GM04503 (cell line): ENCODE measurements at places on chromosomes 16 and 17.

GRCh38 chr16:35150805-35151312 is 1691.4 kb downstream of the TP53TG3F start:
- no peak for DNase-seq

DNA sequence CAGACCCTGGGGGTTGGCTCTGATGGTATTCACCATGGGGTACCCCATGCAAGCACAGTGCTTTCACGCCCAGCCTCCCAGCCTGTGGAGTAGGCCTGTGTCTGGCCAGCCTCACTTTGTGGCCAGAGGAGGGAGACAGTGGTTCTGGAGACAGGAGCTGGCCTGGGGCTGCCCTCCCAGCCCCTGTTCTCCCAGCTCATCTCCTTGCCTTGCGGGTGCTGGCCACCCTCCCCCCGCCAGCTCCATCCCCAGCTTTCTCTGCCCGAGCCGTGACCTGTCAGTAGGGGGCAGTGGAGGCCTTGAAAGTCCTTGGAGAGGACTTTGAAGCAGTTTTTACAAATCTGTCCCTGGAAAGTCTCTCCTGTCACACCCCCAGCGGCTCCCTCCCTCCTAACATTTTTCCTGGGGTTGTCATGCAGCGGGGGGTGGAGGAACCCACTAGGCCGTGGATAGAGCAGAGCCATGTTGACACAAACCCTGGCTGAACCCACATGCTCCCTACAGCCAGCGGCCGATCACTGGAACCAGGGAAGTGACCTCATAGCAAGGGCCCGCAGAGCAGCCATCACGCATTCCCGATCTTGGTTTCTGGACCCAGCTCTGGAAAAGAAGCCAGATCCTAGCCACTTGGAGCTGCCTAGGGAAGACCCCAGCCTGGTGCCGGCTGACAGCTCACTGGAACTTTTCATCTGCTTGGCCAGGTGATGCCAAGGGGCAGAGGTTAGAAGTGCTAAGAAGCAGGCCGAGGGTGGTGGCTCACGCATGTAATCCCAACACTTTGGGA is 289.4 kb downstream of the SEC14L1 start:
- peak; percentile 98 for DNase-seq

DNA sequence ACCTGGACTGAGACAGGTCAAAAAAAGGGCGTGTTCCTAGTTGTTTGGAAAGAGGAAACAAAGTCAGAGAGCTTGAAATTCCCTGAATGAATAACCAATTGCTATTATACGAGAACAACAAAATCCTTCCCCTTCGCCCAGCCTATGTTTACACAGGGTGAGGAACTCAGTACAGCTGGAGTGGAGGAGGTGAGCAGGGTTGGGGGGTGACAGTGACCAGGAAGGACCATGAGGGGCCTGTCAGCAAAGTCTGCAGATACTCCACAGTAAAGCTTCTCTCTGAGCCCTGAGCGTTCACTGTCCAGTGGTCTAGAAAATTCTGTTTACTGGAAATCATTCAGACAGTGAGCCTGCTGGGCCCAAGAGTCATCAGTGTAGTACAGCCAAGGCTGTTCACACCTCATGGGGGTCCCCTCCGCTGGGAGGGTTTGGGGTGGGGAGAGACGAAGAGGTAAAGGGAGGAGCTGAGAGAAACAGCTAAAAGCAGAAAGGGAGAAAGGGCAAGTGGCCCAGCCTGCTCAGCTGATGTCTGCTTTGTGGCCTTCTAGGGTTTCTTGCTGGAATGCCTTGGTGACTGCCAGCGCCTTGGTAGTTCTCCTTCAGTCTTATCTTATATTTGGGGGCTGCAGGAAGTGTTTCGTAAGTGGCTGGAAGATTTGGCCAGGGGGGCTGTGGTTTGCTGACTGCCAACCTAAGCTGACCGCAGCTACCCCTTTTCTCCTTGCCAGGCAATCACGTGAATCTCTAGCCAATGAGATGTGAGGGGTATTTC is 5.7 kb downstream of the DUSP3 start:
- no peak for DNase-seq

DNA sequence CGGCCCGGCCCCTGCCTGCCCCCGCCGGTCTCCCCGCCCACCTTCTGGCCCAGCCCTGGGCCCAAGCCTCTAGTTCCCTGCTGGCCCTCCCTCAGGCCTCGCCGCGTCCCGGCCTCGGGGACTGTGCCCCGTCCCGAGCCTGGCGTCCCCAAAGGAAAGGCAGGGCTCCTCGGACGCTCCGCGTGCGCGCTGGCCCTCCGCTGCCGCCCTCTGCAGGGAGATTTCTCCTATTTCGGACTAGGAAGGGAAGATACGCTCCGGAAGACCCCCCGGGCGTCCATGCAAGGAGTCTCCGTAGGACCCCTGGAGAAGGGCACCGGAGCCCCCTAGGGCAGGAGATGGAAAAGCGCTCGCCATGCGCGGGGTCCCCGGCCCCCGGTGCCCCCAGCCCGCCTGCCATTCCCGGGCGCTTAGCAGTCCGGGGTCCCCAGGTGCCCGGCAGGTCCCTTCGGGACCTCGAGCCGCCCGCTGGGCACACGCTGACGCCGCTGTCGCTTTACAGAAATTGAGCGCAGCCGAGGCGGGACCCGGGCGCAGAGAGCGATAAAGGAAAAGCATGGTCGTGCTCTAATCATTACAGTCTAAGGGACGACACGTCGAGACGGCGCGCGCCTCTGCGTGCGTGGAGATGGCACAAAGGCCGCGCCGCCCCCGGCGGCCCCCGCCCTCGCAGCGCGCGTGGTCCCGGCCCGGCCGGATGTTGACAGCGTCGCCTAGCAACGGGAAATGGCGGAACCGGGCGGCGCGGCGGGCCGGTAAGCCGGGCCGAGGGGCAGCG is at the start of gene CCDC40:
Gene CCDC40, plus strand, starts transcription at position 706 of the 778 bp plus-strand sequence. Its CDS starts 21 bp downstream, at position 727.
- DNase-seq, result no peak

GRCh38 chr16:55510185-55510805 is 1.4 kb downstream of the LPCAT2 start:
- no peak for DNase-seq

DNA sequence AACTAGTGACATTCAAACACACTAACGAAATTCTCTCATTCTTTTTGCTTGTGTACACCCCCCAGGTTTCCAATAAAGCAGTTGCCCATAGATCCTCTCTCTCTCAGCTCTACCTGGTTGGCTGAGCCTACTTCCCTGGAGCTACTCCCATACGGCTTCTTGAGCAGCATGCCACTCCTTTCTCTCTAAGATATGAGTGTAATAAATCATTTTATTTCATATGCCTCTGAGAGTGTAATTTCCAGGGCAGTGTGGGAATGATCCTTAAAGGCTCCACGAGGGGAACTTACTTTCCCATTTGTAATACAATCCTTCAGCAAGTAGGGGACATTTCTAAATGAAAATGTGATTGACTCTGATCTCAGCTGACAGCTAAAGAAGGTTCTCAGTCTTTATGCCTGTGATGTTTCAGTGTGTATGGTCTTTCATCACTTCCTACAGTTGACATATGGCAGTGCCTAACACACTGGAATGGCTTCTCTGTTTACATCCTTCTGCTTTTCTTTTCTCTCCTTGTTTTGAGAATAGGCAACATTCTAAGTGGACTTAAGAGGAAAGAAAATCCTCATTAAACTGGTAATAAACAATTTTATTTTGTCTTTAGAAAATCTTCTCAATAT is 1194.3 kb upstream of the CDH8 start:
- DNase-seq, result no peak

DNA sequence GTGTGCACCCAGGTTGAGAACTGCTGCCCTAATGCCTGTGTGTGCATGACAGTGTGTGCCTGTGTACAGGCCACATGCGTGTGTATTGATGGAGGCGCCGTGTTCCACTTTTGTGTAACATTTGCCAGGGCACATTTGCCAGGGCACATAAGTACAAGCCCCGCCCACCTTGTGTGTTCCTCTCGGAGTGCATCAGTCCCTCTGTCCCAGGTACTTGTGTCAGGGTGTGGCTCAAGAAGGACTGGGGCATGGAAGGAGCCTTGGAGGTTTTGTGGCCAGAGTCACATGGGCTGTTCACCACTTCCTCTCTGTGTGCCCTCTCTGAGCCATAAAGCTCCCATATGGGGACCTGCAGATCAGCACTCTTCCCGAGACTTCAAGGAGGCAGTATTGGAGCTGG is 73.9 kb downstream of the MRM1 start:
- DNase-seq, result no peak

GRCh38 chr17:57484826-57485565 is 228.7 kb downstream of the MSI2 start:
- DNase-seq, result no peak

- DNase-seq, result no peak
These were observed 13.8 kb upstream of the NDUFAB1 start for GRCh38 chr16:23609929-23610328.
